ENCODE measurements at places on chromosomes 3 and 15.

DNA sequence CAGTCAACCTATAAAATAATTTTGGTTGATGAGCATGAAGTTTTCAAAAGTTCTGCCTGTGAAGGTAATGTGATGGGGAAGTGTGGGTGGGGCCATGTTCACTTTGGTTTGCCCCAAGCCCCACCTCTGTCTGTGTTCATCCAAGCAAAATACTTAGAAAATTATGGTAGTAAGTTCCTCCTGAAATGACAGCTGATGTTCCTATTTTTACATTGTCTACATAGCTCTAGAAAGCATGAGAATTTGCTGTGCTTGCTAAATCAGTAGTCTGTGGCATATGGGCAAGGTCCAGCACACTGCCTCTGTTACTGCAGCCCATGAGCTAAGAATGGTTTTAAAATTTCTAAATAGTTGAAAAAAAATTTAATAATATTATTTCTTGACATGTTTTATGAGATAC is 21.9 kb upstream of the CP start:
- no peak for DNase-seq

- DNase-seq: no peak
Measured at GRCh38 chr15:58154769-58155168, 16.6 kb downstream of the AQP9 start.

- no peak for DNase-seq
Measured at GRCh38 chr3:128366652-128367051, 100.0 kb downstream of the DNAJB8 start.

DNA sequence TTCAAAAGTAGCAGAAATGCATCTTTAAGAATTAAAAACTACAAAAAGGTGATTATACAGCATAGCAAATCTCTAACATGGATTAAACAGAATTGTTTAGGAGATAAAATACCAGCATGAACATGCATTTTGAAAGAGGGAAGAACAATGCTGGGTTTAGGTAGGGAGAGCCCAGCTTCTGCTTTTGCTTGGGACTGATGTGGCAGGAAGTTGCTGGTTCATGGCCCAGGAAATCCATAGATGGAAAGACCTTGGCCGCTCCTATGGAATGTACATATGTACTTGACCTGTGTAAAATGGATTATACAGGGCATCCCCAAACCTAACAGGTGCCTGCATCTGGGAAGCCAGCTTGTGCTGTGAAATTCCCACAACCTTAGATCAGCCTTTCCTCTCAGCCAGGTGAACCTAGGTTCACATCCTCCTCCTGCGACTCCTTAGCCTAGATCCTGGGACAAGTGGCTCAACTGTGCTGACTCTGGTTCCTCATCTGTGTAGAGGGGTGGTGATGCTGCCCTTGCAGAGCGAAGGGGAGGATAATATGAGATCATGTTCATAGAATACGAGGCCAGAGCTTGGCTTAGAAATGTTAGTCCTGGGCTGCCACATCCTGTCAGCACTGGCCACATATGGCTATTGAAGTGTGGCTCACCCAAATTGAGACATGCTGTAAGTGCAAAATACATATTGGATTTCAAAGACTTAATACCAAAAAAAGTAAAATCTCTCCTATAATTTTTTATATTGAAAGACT is 47.0 kb upstream of the PLXNA1 start:
- no peak for DNase-seq

DNA sequence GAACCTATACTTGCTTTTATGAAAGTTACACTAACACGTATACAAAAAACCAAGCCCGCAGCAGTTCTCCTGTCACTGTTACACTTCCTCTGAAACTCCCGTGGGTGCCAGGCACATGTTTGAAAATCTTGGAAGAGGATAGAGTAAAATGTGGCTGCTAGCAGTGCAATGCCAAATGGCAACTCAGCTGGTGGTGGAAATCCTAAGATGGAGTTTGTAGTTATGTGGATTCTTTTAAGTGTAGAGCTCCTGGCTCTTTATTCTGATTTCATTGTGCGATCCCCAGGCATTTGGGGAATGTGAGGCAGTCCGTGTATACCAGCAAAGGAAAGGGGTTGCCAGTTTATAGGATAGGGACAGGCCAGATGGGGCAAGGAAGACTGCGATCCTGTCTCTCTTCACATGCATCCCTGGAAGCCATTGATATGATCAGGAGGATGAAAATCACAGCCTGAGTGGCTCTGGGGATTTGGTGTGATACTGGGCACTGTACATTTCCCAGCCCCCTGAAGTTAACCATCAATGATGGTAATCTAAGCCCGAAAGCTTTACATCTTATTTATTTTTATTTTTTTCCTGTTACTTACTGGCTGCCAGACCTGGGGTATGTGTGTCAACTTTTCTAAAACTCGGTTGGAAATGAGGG is 1.1 kb downstream of the STAC start:
- no peak for DNase-seq

DNA sequence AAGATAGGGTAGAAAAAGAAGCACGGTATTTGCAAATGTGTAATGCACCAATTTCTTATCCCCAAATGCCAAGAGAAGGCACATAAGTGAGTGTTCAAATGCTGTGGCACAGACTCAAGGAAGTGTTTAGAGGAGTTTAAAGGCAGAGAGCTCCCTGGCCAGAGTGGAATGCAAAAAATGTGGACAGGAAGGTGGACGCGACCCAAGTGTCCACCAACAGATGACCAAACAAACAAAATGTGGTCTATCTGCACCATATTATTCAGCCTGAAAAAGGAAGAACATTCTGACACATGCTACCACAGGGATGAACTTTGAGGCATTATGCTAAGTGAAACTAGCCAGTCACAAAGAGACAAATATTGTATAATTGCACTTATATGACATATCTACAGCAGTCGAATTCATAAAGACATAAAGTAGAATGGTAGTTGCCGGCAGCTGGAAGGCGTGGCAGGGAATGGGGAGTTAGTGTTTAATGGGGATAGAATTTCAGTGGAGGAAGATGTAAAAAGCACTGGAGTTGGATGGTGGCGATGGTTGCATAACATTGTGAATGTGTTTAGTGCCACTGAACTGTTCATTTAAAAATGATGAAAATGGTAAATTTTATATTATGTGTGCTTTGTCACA is 126.6 kb downstream of the SRGAP3 start:
- no peak for DNase-seq

- DNase-seq: no peak
Measured at GRCh38 chr3:196339493-196340254, 1.5 kb upstream of the TM4SF19 start.

DNA sequence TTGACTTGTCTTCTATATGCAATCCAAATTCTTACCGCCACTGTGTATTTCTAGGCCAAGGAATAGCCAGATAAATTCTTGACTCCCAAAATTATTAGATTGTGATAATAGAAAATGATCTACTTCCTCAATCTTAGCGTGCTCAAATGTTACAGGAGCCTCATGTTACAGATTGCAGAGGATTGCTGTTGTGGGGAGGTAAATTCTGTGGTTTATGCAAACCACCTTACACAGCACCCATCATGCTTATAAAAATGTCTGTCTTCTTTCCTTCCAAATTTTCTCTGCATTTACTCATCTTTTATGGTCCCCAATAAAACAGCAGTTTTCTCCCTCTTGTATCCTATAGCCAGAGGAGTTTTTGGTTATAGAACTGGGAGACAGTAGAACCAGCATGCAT is 420.2 kb upstream of the ROBO1 start:
- no peak for DNase-seq

- DNase-seq: no peak
Measured at GRCh38 chr15:80721476-80721875, 26.4 kb downstream of the ABHD17C start.

- DNase-seq: no peak
Measured at GRCh38 chr15:31551323-31551722, 224.7 kb downstream of the KLF13 start.

DNA sequence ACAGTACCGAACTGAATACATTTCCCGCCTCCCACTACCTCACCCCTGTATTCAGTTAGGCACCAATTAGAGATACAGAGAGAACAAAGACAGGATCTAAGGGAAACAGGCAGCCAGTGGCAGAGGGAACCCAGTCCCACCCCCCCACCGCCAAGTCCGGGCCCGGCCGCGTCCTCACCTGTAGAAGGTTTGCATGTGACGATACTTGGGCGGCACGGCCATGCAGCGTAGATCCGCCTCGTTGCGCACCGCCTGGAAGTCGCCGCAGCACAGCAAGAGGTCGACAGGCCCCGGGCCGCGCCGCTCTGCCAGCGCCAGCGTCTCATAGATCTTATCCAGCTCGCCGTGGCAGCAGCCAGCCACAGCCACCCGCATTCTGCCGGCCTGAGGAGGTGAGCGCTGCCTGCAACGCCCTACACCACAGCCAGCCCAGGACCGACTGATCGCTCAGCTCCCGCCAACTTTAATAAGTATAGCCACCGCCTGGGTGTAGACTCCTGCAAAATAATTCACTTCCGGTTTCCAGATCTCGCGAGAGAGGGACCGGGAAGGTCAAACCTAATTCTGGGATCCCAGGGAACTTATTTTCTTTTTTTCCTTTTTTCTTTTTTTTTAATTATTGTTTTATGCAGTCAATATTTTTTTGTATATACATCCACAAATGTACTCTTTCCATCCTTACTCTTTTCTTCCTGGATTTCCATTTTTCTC is at the start of gene DBR1:
TSS of gene DBR1 (minus strand) at position 501 of the 711 bp plus-strand sequence. CDS start at position 375, 126 bp downstream.
- peak; percentile 24 for DNase-seq

- DNase-seq: no peak
Measured at GRCh38 chr15:90955624-90956273, 1.1 kb downstream of the RCCD1 start.

GRCh38 chr15:62782896-62783295 is 259.7 kb upstream of the TPM1 start:
- no peak for DNase-seq

GRCh38 chr15:66069751-66070150 is 183.8 kb downstream of the MEGF11 start:
- no peak for DNase-seq

DNA sequence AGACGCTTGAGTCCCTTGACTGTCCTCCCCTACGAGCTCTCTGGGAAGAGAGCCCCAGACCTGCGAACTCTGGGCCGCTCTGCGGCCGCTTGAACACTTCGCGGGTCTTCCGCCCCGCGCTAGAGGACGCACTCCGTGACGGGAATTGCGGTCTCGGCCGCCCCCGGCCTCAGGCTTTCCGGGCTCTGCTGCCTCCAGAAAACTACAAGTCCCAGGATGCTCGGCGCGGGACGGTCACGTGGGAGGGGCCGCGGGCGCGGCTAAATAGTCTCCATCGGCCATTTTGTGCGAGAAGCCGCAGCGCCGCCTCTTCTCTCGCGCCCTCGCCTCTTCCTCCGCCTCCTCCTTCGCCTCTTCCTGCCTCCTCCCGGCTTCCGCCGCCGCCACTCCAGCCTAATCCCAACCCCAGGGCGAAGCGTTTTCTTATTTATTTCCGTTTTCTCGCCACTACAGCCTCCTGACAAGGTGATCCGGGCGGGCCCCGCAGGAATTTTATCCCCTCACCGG is at the start of gene EIF1B:
TSS of gene EIF1B (plus strand) at position 290 of the 507 bp plus-strand sequence. CDS start 235 bp downstream, outside the sequence.
- peak; percentile 90 for DNase-seq

GRCh38 chr3:147575391-147575790 is 166.2 kb downstream of the ZIC1 start:
- DNase-seq: no peak

GRCh38 chr3:109927161-109927560 is 589.8 kb upstream of the DPPA4 start:
- DNase-seq: peak; percentile 63

DNA sequence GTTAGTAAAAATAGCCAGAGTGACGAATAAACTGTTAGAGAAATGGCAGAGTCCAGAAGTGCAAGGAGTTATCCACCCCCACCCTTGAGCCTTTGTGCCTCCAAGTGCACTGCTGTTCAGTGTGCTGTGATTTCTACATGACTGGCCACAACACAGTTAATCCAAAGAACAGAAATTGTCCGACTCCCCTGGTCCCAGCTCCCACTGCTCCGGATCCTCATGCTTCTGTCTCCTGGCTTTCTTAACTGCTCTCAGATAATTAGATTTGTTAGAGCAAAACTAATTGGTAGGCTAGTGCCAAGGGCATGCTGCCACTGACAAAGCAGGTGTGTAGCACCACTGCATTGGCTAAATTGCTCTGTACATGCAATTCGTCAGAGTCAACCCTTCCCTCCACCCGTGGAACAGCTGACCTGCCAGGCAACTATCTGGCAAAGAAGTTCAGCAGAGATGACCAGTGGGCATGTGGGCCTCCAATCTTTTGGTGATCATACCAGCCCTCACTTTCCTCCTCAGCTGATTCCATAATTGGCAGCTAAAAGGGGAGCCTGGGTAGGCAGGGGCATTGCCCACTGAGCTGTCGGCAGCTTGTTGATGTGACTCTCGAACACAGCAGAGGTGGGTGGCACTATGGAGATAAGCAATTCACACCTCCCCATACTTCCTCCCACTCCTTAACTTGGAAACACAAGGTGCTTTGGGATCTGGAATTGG is 18.9 kb upstream of the ACAP2 start:
- no peak for DNase-seq

DNA sequence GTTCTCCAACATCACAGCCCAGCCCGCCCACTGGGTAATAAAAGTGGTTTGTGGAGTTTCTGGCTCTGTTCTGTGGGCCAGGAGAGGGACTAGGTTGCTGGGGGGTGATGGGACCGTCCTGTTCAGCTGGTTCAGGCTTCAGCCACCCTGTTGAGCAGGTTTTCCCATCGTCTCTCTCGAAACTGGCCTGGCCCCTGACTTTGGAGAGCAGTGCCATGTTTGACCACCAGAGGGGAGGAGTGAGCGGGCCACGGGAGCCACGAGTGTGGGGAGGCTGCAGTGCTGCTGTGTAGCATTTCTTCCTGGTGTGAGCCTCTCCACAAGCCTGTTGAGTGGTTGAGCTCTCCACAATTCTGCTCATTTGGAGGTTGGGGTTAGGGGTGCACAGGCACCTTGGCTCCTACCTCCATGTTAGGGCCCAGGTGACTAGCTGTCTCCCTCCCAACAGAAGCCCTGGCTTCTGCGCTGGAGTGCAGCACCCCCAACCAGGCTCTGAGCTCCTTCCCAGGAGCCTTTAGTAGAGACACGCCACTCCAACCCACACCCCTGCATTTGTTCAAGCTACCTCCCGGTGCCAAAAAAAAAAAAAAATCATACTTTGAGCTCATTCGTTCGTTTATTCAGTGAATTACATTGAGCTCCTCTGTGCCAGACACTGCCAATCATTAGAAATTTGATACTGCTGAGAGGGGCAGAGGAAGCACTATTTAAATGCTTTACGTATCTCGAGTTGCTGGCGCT is 13.9 kb downstream of the SPINT1 start:
- DNase-seq: no peak

GRCh38 chr15:68653801-68654200 is 75.0 kb downstream of the CORO2B start:
- no peak for DNase-seq

DNA sequence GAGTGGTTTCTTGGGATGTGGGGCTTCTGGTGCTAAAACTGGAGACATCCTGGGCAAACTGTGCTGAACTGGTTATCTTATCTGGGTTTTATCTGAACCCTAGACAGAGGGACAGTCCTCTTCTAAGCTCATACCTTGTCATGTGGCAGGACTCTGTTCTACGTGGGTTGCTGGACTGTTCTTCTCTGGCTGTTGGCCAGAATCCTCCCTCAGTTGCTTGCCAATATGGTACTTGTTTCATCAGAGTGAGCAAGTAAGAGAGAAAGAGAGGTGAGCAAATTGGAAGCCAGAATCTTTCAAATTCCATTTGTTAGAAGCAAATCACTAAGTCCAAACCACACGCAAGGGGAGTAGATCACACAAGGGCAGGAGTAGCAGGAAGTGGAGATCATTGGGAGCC is 291.5 kb upstream of the TBL1XR1 start:
- no peak for DNase-seq
